ENCODE measurements at places on chromosomes 4 and X.

- no peak for DNase-seq
Observed at GRCh38 chr4:90185416-90185815, 58.2 kb downstream of the CCSER1 start.

DNA sequence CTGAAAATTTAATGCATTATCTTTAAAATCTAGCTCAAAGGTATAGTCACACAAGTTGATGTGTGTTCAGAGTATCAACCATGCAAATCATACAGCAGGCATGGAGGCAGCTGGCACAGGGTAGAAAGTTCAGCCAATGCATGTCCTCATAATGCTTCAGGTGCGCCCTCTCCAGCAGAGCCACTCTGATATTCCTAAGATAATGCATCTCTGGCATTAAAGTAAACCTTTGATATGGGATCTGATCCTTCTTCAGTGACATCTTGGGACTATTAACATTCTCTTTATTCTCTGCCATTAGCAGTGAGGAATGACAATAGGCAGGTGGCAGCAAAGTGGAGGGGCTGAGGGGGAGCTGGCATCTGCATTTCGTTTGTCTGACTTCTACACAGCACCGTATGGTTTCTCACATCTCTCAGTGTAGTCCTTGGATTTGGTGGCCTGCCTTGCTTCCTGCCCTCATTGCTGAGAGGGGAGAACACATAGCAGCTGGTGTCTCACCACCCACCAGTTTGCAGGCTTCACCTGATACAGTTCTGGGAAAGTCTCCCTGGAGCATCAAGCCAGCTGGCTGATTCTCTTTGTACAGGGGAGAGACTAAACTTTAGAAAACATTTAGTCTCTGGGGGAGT, 168.7 kb upstream of the TBC1D9 start:
- DNase-seq = no peak

- no peak for DNase-seq
Observed at GRCh38 chr4:155954118-155954685, 536 bp upstream of the CTSO start.

GRCh38 chr4:126087101-126087500, 772.3 kb downstream of the FAT4 start:
- DNase-seq = no peak

DNA sequence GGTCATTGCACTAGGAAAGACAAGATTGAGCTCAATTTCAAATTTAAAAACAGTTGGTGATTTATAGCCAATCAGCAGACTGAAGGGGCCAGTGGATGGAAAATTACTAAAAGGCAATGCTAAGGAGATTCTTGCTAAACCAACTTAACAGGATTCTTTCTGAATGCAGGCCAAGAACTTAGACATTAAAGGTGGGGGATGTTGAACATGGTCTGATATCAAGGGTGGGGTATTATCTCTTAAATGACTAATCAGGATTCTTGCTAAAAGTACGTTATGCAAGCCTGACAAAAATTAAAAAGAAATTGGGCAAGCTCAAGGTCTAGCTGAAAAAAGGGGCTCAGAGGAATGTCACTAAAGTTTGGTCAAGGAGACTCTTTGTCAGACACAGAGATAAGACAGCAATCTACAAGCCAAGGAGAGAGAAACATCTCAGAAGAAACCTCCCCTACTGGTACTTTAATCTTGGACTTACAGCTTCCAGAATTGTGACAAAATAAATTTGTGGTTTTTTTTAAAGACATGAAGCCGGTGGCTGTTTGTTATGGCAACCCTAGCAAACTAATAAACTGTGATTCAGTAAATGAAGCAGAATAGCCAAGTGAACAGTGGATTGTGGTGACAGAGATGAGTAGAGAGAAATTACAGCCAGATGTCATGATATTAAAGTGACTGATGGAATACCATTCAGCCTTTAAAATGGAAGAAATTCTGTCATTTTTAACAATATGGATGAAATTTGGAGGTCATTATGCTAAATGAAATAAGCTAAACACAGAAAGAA, 120.3 kb upstream of the KLHL4 start:
- no peak for DNase-seq

DNA sequence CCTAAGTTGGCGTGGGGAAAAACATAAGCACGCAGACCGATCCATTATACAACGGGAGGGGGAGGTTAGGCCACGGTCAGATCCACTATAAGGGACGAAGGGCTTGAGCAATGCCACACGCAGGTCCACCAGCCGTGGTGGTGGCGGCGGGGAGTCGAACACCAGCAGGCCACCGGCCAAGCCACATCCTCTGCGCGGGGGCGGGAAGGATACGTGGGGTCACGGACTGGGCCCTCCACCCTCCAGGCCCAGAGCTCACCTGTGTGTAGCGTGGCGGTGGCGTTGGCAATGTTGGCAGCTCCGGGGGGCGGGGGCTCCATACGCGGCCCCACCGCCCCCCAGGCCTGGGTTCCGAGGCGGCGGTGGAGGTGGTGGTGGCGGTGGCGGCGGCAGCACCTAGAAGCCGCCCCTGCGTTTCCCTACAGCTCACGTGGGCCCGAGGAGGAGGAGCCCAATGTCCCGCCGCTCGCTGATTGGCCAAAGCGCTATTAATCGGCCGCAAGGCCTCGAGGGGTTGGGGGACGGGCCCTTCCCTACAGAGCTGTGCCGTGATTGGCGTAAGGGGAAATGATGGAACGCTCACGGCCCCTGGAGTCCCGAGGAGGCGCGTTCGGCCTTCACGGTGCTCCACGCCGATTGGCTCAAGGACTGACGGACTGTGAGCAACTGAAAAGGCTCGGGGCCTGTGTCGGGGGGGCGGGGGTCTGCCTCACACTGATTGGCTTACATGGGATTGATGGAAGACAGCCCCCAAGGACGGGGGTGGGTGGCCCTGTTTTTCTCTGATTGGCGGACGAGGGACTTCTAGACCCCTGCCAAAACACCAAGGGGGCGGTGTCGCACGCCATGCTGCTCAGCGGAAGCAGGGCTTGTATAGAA, at the start of gene ELK1:
Gene ELK1 (minus strand): TSS at position 400 of the 879 bp plus-strand sequence. CDS start 9,122 bp downstream, outside the sequence.
- DNase-seq = peak; percentile 98

GRCh38 chr4:1294891-1295290, 5.2 kb downstream of the MAEA start:
- no peak for DNase-seq

GRCh38 chrX:136735601-136736000, 45.1 kb downstream of the ARHGEF6 start:
- no peak for DNase-seq

DNA sequence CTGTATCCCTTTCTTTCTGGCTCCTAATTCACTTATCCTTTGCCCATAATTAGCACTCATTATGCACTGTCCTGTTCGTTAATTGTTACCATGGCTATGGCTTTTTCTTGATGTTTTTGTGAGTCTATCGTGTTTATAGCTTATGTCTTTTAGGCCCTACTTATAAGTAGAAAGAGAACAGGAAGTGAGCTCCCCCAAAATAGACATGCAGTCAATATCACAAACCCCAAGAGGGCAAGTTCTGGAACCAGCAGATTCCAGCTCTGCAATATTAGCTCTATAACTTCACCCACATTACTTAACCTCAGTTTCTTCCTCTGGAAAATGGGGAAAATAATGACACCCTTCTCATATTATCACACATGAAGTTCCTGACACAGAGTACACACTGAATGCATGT, 7.4 kb upstream of the HS3ST1 start:
- DNase-seq = no peak

DNA sequence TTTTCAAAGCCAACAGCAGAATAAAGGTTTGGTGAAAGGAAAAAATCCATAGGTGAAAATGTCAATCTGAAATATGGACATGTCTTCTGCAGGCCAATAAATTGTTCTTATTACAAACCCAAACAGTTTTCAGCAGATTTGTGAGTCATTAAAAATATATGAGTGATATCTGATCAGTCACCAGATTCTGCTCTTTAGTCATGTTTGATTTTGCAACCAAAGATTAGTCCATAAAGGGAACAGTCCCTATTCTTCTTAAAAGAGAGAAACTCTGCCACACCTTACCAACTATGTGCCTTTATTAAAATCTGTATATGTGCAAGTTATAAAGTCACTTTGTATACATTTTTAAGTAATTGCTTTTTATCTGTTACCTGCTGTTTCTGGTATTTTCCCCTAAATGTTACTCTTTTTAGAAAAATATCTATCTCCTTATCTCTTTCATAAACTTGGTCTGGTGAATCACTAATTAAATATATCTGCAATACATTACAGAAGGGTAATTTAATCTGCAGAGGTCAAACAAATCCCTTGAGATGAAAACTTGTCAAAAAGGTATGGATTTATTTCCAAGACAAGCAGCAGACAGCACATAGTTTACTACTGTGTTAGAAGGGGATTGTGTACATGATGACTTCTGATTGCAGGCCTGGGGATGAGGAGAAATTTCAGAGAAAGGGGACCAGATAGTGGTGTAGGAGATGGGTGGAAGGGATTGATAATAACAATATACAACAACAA, 322.9 kb upstream of the NWD2 start:
- no peak for DNase-seq
